ENCODE measurements at places on chromosomes 16 and 17.

DNA sequence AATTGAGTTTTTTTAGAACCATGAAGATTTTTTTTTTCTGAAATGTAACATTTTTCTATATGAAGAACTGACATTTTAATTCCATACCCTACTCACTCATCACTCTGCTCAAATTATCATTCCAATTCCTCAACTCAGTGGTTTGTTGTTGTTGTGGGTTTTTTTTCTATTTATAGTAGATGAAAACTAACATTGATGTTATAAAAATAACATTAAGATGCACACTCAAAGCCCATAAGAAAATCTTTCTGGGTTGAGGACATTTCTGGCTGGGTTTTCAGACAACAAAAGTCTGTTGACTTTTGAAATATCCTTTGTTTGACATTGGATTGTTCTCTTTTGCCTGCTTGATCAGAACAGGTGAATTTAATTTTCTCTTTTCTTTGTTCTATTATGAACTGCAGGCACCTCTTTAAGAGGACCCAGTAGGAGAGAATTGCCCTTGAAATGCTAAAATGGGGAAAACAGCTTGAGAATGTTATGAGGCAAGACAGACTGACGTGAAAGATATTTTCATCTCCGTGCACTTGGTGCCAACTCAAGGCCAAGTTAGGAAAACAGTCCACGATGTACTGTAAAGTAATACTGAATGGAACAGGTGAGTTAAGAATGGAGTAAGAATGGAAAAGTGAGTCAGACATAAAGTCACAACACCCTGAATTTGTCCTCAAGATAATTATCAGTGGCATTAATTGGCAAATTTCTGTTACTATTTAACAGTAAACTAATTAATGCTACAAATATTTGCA, 16.1 kb upstream of the ABCA5 start:
- DNase-seq = no peak

- DNase-seq = no peak
Observed at GRCh38 chr17:792277-792676, 10.1 kb downstream of the MRM3 start.

DNA sequence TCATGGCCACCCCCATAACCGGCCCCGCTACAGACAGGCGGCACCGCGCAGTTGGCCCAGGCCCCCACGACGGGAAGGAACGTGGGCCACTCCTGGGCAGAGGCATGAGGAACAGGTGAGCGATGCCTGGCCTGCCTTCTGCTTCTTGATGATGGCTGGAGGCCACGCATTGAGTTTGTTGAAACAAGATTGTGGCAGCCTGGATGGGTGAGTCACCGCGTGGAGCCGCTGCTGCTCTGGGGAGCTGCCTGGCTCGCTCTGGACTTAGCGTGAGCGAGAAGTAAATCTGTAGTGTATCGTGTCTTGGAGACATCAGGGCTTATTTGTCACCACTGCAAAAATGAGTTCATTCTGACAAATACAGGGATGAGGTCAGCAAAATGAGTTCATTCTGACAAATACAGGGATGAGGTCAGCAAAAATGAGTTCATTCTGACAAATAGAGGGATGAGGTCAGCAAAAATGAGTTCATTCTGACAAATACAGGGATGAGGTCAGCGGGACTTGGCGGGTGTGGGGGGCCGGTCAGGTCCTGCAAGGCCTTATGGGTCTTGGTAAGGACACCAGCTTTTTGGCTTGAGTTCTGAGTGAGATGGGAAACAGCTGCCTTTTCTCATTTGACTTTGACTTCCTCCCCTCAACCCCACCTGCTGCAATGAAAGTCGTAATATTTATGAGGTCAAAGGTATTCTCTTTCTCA, 93.0 kb downstream of the SEC14L1 start:
- peak; percentile 67 for DNase-seq

GRCh38 chr17:5583426-5584382, 605 bp downstream of the NLRP1 start:
- DNase-seq = peak; percentile 71

DNA sequence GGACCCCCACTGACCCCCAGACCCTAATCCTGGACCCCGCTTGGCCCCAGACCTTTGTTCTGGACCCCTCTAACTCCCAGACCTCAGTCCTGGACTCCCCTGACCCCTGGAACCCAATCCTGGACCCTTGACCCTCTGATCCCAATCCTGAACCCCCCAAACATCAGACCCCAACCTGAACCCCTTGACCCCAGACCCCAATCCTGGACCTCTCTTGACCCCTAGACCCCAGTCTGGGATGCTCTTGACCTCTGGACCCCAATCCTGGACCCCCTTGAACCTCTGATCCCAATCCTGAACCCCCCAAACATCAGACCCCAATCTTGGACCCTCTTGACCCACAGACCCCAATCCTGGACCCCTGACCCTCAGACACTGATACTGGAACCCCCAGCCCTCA, 13.5 kb upstream of the P2RX1 start:
- DNase-seq = no peak

DNA sequence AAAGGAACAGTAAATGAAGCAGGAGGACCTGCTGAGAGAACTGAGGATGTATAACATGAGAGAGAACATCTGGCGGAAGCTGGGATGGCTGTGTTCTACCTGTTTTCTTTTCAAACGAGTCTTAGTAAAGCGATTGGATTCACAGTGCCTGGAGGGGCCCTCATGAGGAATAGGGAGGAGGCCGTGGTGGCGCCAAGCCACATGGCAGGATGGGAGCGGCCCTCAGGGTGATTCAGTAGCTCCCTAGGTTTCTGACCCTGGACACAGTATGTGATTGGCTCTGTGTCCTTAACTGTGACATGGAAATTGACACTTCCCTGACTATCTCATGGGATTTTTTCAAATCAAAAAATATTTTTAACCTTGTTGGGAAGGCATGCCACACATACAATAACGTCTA, 32.1 kb downstream of the USP43 start:
- no peak for DNase-seq

Data from activated CD4-positive, alpha-beta T cell treated with anti-CD3 and anti-CD28 coated beads, Interleukin-2, amount 10 ng/mL, durations not matched to agents 24 days and 14 days (primary cell).